ENCODE measurements at places on chromosomes 13 and 19.

DNA sequence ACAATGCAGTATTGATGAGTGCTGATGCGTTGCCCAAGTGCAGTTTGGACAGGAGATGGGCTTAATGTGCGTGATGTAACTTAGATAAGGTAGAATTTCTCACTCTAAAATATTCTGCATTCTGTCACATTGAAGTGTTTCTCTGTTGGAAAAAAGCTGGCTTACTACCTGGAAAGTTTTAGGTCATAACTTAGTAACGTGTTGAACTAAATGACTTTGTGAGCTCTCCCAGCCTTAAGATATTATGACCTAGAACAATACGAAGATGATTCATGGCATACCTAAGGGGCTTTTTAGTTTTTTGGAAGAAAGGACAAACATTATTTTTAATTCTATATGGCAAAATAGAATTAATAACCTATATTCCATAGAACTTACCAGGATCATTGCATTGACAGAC is 9.0 kb downstream of the UFM1 start:
- no peak for DNase-seq

GRCh38 chr13:60411983-60412382 is 15.0 kb downstream of the TDRD3 start:
- DNase-seq, result no peak

DNA sequence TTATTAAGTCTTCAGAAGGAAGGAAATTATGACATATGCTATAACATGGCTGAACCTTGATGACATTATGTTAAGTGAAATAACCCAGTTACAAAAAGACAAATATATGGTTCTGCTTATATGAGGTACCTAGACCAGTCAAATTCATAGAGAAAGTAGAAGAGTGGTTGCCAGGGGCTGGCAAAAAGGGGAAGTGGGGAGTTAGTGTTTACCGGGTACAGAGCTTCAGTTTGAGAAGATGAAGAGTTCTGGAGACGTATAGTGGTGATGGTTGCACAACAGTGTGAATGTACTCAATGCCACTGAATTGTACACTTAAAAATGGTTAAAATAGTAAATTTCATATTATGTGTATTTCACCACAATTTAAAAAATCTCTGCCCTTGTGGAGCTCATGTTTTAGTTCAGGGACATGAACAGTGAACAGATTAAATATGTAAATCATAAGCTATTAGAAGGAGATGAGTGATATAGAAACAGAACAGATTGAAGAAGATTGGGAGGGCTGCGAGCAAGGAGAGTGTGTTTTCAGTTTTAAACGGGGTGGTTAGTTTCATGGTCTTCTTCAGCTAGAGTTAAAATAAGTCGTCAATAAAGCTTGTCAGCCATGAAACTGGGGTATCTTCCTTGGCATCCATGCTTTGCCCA is 355.2 kb downstream of the KCNRG start:
- no peak for DNase-seq

DNA sequence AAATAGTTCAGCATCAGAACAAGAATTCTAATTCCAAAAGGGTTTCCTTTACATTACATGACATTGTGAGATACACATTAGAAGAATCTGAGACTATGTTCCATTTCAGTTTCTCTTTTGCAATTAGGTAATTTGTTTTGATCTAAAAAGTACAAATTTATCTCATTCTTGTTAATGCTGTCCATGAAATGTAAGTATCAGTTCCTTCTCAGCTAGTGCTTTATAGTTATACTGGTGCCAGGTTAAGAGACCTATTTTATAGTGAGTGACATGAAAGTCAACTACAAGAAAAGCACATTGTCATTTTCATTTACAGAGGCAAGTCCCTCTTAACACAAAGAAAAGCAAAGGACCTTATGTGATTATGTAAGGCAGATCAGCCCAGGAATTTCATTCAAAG is 43.9 kb downstream of the RCBTB2 start:
- DNase-seq, result no peak

GRCh38 chr19:50759886-50760285 is 10.4 kb upstream of the GPR32 start:
- DNase-seq, result no peak

DNA sequence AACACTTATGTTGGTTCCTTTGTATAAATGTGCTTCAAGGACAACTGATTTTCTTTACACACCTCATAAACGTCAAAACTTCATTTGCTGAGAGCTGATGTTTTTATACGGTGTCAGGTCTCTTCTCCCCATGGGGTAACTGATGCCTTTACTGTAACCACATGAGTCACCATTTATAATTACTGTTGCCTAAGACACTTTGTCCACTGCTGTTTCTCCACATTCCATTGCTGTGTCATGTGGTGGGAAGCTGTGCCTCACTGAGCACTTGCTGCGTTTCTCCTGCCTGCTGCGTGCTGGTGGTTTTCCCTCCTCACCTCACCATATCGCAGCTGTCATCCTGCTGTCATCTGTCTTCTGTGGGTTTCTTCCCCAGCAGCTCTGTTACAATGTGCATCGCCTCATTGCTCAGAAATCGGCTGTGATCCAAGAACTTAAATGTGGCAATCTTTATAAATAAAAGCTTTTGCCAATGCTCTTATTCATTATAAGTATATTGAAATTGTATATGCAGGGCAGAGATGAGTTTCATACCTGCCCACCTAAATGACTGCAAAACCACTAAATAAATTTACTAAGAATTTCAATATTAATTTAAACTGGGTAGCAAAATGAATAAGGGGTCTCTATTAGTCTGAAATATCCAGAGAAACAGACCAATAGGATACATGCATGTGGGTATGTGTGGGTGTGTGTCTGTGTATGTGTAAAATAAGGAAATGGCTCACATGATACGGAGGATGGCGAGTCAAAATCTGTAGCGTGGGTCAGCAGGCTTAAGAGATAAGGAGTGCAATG is 547.0 kb upstream of the SLITRK5 start:
- no peak for DNase-seq

- peak; percentile 79 for DNase-seq
These were observed 4.4 kb upstream of the LTBP4 start for GRCh38 chr19:40596608-40597328.

- DNase-seq, result no peak
These were observed 60.7 kb upstream of the MCF2L start for GRCh38 chr13:112908342-112908741.

DNA sequence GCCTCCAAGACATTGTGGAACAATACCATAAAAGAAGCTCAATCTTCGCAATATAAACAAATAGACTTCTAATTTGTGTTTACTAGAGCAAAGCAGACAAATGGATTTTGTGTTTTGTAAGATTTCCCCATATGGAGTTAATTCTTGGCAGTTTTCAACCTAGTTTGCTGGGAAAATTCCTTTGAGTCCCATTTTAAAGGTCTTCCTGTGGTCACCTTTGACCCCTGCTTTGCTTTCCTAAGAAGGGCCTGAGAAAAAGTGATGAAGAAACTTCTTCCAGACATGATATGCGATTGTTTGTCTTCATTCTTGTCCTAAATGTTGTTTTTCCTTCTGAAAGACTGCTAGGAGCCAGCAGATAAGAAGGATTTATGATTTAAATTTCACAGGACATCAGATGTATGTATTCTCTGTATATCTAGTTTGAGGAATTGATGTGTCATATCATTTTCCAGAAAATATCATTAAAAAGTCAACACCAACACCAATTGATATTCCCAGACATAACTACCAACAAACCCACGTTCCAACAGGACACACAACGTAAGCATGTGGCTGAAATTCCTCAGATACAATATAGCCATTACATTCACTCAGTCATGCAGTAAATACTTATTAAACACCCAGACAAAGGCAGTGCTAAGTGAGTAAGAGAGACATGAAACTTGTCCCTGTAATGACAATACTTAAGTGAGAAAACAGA is 276.4 kb downstream of the LHFPL6 start:
- DNase-seq, result peak; percentile 10

GRCh38 chr13:113048766-113049165 is 56.8 kb upstream of the F7 start:
- no peak for DNase-seq

GRCh38 chr19:35708391-35708790 is 4.0 kb downstream of the ZBTB32 start:
- DNase-seq, result no peak

DNA sequence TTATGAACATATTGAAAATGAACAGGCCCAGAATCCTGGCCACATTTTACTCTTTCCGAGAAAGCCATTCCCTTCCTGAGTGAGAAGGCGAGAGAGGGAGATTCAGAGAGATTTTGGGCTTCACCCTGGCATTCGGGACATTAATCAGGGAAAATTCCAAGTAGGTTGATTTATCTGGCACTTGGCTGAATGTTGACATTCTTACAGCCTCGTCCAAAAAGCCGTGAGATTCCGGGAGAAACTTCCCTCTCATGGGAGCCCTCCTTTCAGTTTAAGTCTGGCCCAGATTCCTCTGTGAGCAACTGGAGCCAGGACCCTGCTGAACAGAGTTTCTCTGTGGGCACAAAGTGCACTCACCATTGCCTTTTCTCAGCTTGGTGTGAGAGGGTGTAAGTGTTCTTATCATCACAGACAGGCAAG is 129.2 kb upstream of the PEG3 start:
- DNase-seq, result peak; percentile 56

DNA sequence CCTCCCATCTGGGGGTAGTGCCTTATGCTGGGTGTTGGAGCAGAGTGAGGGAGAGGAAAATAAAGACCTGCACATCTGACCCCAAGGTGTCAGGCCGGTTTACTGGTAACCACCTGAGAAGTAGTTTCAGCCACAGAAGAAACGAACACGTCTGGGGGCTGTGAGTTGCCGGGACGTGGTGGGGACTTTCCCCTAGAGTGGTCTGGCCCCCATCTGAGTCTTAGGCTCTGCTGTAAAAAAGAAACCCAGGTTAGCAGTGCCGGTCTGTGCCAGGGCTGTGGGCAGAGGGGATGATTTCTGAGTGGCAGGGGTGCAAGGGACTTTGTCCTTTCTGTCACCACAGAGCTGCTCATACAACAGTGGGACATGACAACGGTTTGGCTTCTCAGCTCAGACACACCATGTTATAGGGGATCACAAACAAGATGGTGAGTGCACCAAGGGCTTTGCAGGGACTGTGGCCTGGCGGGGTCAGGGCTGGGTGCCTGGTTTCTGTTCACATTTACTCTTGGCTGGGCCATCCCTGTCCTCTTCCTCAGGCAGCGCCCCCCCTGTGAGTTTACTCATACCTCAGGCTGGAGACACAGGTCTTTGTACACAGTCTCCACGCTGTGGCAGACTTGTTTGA is 9.0 kb downstream of the GCDH start:
- DNase-seq, result no peak
